ENCODE measurements at places on chromosomes 11 and 22.
A peak's percentile ranks its signal among the peaks of the same experiment; 100 is the strongest.

- no peak for DNase-seq
These were observed 2.6 kb downstream of the KLHDC7B start for GRCh38 chr22:50548040-50548920.

GRCh38 chr11:76229690-76230240 lies 23.5 kb upstream of the WNT11 start:
- no peak for DNase-seq

DNA sequence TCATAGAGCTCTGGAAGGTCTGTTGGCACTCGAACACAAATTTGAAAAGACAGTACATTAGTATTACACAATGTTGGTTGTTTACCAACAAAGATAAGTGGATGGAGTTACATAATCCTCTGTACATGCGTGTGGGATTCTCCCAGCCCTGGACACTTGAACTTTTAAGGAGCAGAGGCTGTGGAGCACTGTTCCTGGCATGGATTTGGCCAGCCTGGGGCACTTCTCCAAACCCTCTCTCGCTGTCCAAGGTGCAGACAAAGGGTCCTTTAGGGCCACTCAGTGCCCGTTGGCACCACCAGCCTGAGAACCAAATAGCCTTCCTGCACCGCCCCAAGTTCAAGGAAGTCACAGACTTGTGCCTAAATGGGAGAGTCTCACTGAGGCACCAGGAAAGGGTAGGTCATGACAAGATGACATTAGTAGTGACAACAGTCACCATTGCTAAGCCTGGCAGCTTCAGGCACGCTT lies 1.6 kb upstream of the ANO1 start:
- DNase-seq = no peak

GRCh38 chr22:17228725-17229126 lies 9.5 kb upstream of the ADA2 start:
- no peak for DNase-seq

DNA sequence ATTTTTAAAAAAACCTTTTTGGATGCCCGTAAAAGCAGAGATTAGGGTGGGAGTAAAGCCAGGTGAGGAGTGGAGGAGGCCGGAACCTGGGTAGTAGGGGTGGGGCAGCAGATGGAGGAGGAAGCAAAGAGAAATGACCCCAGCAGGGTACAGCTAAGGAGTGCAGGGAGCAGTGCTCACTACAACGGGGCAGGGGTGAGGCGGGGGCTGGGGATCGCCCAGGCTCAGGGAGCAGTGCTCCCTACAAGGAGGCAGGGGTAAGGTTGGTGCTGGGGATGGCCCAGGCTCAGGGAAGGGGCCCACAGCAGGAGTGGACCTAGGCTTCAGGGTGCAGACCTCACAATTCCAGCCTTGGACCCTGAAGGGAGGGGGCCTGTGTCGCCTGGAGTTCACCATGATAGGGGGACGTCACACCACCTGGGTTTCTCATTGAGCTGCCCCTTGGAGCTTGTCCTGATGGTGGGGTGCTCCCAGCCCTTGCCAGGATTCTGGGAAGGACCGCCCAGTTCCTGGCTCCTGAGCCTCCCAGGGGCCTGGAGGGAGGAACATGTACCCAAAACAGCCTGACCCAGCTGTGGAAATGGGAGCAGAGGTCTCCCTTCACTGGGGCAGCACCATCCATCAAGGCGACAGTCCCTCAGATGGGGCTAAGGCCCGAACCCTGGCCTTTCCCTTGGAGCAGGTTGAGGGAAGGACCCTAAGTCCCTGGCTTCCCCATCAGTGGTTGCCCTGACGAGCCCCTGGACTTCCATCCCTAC lies 2.9 kb upstream of the PNPLA2 start:
- DNase-seq = no peak

DNA sequence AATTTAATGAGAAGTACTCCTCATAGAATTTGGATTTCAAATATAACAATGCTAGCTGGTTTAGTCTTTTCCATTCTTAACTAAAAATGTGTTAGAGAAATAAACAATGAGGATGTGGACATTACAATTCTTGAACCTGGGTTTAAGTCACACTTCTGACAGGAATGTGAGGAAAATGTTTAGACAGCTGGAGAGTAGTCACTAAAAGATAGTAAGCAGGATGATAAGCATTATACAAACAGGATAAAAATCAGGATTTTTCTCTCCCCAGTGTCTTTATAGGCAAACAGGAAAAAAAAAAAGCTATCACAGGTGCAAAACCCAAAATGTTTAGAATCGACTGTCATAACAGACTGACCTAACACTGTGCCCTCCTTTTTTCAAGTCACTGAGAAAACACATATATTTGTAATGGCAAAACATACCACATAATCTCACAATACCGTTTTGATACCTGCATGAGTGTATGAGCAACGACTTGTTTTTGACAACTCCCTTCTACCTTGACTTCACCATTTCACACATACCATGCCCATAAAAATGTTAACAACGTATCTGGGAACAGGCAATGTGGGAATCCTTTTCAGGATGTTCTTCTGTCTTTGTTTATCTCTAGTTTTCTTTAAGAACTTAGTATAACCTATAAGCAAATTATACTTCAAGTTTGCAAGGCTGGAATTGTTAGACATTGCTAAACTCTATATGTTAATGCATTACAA lies 242.0 kb downstream of the SBF2 start:
- no peak for DNase-seq

GRCh38 chr11:59284773-59285129 lies 72.0 kb upstream of the MPEG1 start:
- no peak for DNase-seq

DNA sequence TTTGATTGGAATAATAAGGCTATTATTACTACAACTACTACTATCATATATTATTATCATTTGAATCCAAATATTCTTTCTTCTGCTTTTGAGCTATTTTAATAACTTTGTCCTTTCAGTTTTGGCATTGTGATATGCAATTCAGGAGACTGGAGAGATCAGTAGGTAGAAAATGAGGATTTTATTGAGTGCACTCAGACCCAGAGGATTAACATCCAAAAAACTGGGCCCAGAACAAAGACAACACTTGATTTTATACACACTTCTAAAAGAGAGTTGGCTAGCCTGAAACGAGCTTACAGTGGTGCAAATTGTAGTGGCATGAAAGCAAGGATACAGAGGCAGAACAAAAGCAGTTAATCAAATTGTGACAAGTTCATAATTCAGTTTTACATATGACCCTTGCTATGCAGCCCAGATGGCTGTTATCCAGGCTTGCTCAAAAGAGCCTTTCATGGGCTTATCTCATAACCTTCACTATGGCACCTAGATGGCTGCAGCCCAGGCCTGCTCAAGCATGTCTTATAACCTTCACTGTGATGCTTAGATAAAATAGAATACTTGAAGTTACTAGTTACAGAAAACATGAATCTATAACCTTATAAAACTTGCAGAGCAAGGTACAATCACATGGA lies 796.3 kb upstream of the RAG2 start:
- DNase-seq = no peak

- no peak for DNase-seq
These were observed 132.3 kb downstream of the COMMD9 start for GRCh38 chr11:36156817-36157519.

DNA sequence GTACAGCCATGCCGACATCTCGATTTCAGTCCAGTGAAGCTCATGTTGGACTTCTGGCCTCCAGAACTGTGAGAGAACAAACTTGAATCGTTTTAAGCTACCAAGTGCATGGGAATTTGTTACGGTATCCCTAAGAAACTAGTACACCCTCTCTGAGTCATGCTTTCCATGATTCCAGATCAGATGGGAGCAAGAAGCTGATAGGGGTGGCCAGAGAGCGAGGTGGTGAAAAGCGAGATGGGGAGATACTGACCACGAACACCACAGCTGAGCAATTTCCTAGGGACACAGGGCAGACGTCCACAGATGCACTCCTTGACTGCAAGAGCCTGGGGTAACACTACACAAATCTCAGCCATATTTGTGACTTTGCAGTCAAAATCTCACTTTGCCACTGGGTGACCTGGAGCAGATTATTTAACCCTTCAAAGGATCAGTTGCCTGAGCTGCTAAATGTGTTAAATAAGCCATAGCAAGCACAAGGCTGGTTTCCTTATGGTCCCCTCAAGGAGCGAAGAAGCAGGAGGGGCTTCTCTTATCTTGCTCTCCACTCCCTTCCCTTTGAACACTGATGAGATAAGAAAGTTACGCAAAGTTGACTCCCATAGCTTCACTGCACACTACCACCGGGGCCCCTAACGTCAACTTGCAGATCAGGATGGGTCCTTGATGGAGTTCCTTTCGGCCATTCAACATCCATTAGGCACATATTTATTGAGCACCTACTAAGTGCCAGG lies 22.6 kb upstream of the RCN1 start:
- no peak for DNase-seq

- DNase-seq = peak; percentile 82
These were observed 40.5 kb upstream of the RIC3 start for GRCh38 chr11:8209208-8209807.

DNA sequence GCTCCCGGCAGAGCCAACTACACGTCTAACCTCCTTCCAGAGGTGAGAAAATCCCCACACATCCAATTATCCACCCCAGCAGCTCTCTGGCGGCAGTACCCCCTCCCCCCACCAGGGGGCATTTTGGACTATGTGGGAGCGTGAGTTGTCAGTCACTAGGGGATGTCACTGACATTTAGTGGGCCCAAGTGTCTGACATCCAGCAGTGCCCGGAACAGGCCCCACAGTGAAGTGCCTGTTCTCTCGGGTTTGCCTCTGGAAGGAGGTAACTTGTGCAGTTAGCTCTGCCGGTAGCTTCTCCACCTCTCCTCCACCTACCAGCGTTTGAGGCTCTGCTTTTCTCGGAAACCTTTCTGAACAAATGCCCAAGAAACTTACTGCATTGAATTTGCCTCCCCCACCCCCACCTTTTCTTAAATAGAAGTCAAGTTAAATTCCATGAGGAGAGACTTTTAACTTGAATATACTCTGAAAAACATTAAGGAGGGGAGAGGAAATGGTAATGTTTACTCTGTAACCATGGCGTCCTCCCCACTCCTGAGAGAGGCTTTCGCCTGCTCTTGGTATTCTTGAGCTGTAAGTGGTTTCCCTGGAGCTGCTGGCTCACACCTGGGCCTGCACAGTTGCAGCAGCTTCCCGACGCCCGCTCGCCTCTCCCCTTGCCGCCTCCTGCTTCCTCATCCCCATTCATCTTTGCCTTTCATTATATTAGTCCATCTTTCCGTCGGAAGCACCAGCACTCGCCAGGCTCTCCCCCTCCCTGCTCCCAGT lies 112.8 kb downstream of the WNT7B start:
- peak; percentile 75 for DNase-seq

GRCh38 chr22:50307890-50308596 lies 597 bp upstream of the PLXNB2 start:
- DNase-seq = no peak

All from hematopoietic multipotent progenitor cell treated with erythropoietin and hydrocortisone succinate and interleukin-3 and kit ligand, for 8 days (in vitro differentiated cells).